ENCODE measurements at places on chromosomes 2 and 18.

DNA sequence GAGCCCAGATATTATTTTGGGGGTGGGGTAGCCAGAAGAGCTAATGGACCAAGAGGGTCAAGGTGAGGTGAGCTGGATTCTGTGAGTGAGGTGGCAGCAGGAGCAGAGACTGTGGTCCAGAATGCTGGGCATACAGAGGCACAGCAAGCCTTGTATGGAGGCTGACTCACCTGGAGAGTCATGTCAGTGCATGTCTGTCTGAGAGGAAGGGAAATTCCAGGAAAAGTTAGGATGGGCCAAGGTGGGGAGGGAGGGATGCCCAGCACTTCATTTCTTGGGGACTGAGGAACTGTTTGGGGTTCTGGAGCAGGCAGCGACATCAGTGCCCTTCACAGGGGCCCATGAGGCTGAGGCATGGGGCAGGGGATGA lies 21.1 kb downstream of the PER2 start:
- no peak for DNase-seq

DNA sequence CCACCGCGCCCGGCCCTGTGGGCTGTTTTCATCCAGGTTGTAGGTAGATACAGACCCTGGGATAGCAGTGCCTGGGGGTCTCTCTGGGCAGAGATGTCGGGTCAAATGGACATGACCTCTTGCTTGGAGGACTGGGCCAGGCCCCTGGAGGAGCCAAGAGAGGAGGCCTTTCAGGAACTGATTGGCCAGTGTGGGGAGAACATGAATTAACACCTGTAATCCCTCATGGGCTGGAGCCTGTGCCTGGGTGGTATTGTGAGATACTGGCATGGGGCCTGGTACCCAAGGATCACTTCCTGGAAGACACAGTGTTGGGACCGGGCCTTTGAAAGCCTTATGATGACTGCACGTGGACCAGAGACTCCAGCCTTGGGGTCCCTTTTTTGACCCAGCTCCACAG lies 158.7 kb upstream of the SKOR2 start:
- DNase-seq: no peak

- no peak for DNase-seq
Measured at GRCh38 chr18:67410075-67411070, 106.1 kb downstream of the DSEL start.

DNA sequence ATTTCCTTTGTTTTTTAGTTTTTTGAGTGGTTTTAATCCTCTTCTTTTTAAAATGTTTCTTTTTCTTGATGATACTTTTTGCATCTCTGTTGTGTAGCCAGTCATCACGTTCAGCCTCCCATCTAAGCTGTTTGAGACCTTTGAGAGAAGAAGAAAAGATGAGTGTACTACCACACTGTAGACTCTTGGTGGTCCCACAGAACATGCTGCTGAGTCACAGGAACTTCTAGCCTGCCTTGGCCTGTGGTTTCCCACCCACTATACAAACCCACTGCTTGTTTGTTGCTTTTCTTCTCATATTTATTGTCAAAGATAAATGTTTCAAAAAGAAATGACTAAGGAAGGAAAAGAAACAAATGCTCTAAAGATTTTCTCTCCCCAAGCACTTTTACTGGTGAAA lies 5.5 kb downstream of the CEBPZOS start:
- DNase-seq: no peak

DNA sequence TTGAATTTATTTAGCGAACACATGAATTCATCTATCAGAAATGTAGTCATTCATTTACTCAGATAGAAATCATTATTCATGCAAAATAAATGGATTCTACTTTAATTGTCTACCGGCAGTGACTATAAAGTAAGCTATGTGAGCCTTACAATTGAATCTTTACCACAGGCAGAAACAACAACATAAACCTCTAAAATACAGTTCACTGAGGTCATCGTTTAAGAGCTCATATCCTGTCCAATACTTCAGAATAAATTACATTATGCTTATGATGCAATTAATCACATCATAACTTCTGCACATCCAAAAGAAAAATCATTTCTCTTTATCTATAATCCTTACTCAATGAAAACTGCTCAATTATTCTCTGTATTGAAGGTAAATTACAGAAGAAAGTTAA lies 244.7 kb downstream of the HNMT start:
- no peak for DNase-seq

DNA sequence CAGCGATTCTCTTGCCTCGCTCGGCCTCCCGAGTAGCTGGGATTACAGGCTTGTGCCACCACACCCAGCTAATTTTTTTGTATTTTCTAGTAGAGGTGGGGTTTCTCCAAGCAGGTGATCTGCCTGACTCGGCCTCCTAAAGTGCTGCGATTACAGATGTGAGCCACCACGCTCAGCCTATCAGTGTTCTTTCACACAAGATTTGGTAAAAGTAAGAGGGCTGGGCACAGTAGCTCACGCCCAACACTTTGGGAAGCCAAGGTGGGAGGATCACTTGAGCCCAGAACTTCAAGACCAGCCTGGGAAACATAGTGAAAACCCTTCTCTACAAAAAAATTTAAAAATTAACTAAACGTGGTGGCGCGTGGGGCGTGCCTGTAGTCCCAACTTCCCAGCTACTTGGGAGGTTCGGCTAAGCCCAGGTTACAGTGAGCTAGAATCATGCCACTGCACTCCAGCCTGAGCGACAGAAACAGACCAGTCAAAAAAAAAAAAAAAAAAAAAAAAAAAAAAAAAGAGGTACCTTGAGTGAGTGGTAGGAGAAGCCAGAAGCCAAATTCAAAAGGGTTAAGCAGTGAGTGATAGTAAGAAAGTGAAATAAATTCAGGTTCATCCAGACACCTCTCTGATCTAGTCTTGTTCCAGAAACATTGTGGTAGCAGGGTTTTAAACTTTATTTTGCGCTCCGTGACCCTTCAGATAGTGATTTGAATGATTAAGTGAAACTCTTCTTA lies 981 bp downstream of the MRPL53 start:
- no peak for DNase-seq

DNA sequence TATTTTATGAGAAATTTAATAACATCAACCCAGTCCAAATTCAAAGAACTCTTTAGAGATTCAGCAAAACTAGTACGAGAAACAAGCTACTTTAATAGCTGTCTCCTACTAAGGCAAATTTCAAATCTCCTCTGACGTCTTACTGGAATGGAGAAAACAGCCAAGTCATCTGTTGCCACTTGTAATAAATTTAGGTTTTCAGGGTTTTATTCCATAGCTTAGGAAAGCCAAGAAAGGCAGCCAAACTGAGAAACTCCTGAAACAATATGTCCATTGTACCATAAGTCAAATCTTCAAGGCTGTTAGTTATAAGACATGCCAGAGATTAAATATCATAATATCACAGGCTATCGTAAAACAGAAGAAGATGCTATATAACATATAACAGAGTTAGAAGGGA lies 524.6 kb upstream of the SETBP1 start:
- no peak for DNase-seq

- DNase-seq: no peak
Measured at GRCh38 chr2:69601179-69601612, 42.3 kb downstream of the AAK1 start.

- no peak for DNase-seq
Measured at GRCh38 chr2:54560146-54560881, 104.2 kb downstream of the SPTBN1 start.

GRCh38 chr18:13428319-13428718 lies 209.8 kb downstream of the LDLRAD4 start:
- DNase-seq: no peak

- DNase-seq: no peak
Measured at GRCh38 chr2:158731386-158731785, 63.7 kb upstream of the DAPL1 start.

DNA sequence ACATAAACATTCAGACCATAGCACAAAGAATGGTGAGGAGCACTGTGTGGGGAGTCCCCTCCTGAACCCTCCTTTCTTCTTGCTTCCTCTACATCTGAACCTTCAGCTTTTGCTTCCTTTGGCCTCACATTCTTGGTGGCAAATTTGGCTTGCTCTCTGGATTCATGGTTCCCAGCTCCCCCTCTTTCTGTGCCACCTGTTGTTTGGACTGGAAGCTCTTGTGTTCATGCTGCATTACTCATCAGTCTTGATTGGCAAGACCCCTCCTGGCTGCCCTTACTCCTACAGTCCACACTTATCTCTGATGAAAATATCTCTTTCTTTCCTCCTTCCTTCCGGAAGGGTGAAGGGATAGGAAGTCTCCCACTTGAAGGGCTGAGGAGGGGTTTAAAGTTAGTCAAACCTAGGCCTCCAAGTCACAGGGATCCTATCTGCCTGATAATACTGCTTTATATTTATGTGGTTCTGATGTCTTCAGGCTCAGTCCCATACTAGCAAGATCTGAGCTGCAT lies 70.0 kb downstream of the MYO3B start:
- no peak for DNase-seq

Measured in NCI-H1048 (cell line).